ENCODE measurements at places on chromosomes 4 and X.

DNA sequence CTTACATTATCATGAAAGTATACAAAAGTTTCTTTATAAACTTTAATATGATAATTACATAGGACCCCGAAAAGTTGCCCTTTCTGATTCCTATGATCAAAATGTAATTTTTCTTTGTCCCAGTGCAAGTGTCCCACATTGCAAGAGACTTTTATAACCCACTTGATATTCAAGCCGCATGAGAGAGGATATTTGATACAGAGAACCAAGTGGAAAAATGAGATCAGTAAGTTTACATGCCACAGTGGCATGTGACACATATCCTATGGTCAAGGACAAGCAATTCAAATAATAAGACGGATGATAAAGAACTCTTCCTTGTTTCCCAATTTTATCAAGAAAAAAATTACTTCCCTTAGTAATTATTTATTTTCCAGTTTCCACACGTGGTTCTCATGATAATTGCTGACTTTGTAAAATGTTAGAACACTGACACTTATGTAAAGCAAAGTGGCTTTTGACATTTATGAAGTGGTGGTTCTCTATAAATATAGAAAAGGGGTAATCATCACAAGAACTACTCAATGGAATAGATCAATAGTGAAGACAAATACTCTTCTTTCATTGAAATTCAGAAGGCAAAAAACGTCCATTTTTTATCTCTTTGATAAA lies 273.7 kb upstream of the NOCT start:
- no peak for DNase-seq

DNA sequence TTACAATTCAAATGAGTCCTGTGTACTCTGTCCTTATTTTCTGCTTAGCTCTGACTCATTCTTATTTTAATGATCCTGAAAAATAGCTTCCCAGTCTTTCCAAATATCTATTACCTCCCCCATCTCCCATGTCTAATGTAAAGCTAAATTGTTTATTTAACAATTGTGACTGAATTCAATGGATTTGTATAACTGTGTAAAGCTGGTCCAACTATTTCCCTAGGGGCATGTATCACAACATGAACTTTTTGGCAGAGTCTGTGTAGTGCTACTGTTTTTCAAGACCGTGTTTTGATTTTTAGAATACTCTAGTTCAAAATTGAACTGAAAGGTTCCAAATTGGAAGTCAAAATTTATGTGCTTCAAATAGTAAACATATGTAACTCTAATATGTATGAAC lies 67.8 kb downstream of the SPCS3 start:
- DNase-seq, result no peak

GRCh38 chrX:153725039-153725831 lies 579 bp downstream of the ABCD1 start:
- DNase-seq, result no peak

GRCh38 chr4:108965016-108965415 lies 202.2 kb upstream of the ETNPPL start:
- DNase-seq, result no peak

DNA sequence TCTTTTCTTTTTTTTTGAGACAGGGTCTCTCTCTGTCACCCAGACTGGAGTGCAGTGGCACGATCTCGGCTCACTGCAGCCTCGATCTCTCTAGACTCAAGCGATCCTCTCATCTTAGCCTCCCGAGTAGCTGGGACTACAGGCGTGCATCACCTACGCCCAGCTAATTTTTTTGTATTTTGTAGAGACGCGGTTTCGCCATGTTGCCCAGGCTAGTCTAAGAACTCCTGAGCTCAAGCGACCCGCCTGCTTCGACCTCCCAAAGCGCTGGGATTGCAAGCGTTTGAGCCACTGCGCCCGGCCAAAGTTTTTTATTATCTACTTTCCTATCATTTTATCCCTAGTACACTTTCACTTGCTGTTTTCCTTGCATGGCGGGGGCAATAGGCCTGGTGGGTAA lies 1.4 kb downstream of the UBA6 start:
- DNase-seq, result no peak

DNA sequence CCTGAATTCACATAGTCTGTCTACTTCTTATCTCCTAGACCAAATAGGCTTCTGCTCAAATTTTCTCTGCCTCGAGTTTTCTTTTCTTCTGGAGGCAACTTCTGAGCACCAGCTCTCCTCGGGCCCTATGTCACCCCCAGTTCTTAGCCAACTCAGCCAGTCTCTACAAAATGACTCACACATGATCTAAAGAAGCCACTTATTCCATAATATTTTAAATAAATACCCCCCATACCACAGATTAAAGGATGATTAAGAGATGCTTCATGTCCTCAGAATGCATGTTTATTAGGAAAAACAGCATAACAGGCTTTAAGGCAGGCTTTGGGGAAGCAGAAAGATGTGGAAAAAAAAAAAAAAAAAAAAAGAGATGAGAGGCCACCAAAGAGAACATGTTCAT lies 36.6 kb upstream of the DDX53 start:
- no peak for DNase-seq
